ENCODE measurements at places on chromosomes 4 and X.

DNA sequence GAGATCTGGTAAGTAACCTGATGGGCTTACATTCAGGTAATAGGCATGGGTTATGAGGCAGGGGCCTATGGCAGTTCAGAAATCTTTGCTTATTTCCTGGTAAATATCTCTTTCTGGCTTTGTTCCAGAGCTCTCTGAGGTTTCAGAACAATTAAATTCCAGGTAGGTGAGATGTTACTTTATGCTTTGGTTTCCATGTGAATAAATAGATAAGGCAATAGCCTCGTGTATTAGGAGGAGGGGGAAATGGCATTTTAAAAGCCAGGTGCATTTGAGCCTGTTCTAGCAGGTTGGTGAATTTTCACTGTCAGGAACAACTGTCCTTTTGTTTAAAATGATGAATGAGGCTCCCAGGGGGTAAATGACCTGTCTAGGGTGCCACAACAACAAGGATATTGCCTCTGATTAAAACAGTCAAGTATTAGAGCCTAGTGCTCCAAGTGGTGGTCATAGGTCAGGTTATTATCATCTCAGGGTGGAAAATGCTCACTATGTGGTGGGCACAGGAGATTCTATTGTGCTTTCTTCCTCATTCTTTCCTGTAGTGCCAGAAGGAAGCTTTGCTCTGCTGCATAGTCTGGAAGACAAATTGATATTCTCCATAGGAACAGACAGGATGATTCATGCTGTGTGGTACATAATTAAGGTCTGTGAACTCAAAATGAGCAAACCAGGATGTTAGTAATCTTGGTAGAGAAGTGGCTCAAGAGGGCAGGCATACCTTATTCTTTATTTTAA, 296.2 kb downstream of the INPP4B start:
- DNase-seq, result no peak

GRCh38 chr4:5749568-5749967, 38.6 kb downstream of the EVC start:
- DNase-seq, result no peak

DNA sequence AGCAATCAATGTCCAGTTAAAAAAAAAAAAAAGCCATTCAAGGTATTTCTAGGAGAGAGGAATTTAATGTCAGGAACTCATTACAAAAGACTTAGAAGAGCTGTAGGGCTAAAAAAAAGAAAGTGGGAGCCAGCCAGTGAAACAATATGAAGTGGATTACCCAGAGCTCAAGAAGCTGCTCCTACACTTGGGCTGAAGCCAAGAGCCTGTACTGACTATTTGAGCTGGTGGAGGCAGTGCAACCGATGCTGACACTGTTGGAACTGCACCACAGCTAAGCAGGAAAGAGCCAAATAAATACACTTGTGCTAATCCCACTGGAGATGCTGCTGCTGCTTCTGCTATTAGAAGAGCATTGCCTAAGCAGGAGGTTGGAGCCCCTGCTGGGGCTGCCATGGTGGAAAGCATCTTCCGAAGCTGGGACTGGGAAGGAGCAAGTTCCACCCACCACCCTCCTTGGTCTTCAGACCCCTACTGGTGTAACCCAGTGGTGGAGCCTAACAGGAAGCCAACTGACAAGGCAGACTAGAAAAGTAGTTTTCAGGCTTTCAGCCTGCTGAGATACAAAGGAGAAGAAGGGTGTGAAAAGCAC, 65.4 kb downstream of the CXXC4 start:
- no peak for DNase-seq

- no peak for DNase-seq
Observed at GRCh38 chrX:7073336-7073735, 74.2 kb upstream of the STS start.

DNA sequence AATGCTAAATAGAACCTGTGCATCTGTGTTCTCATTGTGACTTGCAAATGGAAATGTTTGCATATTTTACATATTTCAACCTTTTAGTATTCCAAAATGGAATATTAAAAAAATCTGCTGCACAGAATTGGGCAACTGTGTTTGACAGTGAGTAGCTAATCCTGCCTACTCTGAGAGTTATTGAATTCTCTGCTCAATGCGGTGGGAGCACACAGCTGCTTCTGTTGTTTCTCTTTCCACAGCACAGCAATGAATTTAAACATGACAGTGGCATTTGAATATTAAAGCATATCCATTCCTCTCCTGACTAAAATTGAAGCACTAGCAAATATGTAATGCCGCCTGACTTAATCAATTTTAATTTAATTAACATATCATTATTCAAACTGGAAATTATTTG, 366.6 kb downstream of the GASK1B start:
- DNase-seq, result no peak

DNA sequence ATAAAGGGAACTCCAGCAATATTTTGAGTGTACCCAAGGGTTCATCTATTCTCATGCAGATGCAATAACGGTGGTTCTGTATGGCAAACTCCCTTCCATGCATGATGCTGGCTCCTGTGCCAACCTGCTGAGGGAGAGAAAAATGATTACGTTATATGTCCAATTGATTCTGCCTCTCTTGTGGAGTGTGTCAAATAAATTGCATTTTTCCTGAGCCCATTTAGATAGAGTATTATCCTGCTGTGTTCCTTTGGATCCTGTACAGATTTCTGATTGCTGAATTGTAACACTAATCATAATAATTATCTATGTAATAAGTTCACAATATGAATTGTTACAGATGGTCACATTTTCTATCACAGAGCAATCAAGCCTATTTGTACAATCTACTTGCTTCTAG, 821.7 kb downstream of the C4orf33 start:
- no peak for DNase-seq

DNA sequence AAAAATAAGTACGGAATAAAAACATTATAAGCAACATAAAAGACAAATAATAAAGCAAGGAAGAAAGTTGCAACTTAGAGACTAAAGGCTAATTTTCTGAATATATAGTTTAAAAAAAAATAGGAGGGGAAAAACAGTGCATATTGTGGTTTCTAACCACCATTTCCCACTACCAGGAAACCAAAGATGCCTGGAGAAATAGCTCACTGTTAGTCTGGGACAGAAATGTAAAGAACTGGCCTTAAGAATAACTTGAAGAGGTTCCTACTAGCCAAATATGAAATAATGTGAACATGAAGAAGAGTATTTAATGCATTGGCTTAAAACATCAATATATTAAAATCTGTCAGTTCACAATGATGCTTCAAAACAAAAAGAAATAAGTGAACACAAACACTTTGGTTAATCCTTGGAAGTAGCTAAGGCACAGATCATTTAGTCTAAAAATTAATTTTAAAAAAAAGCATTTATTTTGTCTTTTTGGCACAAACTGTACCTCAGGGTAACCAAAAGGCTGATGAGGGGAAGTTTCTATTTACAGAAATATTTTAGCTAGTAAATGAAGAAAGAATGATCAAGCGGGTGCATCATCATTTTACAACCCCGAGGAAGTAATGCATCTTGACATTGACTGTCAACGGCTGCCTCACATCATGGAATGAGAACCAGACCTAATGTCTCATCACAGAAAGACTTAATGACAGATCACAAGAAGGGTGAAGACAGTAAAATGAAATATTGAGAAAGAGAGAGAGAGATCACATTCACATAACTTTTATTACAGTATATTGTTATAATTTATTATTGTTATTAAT, 297.2 kb upstream of the LDB2 start:
- DNase-seq, result no peak

DNA sequence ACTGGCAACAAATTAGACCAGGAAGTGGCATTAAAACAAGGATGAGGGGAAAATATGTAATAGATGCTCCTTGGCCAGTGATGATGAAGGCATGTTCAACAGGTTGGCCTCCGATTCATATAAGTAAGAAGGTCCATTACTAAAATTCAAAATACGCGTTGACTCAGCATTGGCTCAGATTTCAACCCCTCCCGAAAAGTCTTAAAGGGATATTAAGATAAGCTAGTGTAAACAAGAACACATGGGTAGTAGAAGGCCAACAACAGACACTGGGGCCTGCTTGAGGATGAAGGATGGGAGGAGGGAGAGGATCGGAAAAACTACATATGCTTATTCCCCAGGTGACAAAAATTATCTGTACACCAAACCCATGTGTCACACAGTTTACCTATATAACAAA, 19.1 kb upstream of the LAP3 start:
- no peak for DNase-seq

- peak; percentile 17 for DNase-seq
Observed at GRCh38 chr4:53974561-53974960, 89.8 kb downstream of the CHIC2 start.

- DNase-seq, result peak; percentile 51
Observed at GRCh38 chr4:56728512-56728911, 47.4 kb upstream of the HOPX start.

- DNase-seq, result no peak
Observed at GRCh38 chr4:73750730-73751129, 10.4 kb downstream of the CXCL8 start.

DNA sequence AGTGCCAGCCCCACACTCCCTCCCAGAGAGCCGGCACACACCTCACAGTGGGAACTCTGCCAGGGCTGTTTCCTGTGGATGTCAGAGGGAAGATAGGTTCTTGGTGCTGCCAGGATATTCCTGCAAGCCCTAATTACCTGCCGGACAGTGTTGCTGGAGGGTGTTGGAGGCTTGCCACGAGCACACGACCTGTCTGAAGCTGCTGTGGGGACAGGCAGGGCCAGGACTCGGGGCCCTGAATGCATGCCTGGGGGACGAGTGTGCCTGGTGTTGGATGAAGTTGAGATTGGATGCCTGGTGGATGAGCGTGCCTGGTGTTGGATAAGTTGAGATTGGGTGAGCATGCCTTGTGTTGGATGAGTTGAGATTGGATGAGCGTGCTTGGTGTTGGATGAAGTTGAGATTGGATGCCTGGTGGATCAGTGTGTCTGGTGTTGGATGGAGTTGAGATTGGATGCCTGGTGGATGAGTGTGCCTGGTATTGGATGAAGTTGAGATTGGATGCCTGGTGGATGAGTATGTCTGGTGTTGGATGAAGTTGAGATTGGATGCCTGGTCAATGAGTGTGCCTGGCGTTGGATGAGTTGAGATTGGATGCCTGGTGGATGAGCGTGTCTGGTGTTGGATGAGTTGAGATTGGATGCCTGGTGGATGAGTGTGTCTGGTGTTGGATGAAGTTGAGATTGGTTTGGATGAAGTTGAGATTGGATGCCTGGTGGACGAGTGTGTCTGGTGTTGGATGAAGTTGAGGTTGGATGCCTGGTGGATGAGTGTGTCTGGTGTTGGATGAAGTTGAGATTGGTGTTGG, 23.2 kb upstream of the UVSSA start:
- DNase-seq, result peak; percentile 68

DNA sequence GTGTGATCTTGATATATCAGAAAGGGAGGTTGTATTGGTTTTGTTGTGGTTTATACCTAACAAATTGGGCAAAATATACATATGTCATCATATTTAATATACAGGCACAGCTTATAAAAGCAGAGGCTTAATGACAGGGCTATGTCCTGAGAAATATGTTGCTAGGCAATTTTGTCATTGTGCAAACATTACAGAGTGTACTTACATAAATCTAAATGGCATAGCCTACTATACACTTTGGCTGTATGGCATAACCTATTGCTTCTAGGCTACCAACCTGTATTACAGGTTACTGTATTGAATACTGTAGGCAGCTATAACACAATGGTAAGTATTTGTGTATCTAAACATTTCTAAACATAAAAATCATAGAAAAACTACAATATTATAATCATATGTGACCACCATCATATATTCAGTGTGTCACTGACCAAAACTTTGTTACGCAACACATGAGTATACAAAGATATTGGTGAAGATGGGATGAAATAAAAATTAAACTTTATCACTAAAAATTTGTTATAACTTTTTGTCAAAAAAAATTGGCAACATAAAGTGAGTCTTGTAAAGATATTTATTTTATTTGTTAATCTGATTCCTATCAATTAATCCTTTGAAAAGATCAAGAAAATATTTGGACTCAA, 414.0 kb upstream of the HS3ST1 start:
- no peak for DNase-seq

GRCh38 chr4:186249785-186250754, 15.9 kb upstream of the F11 start:
- DNase-seq, result no peak

Data from AG09309 (cell line).